PC-3 (cell line): ENCODE measurements at places on chromosomes 6 and 20. TPM values are rescaled to one million over a fixed set of nuclear protein-coding genes. Genes with fewer than 3 reads are reported as not detected.
A peak's percentile ranks its signal among the peaks of the same experiment; 100 is the strongest.

The TMEM63B gene
- 23.6 and 26.9 TPM in 2 replicates for total RNA-seq

DNA sequence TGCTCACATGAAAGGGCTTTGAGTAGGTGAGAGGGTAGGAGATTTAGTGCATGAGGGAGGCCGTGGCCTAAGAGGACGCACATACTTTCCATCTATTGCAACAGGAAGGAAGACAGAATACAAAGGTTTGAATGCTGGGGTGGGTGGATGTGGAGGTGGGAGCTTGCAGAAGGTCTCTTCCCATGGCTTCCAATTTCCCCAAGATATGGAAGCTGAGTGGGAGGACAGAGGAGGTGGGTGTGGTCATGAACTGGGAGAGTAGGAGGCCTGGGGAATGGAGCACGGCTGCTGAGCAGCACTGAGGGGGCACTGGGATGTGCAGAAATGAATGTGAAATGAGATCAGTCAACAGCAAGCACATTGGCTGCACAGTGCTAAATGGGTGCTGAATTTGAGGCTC, 70.3 kb downstream of the SCML4 start:
- peaks cover 32% of the 10 kb centered on the region for H3K27me3 ChIP-seq
- H3K4me3 ChIP-seq = no peak overlapping the region
- H3K4me1 ChIP-seq = no peaks in the 10 kb centered on the region
- H3K27ac ChIP-seq = no peak overlapping the region
- H3K36me3 ChIP-seq = no peaks in the 10 kb centered on the region

DNA sequence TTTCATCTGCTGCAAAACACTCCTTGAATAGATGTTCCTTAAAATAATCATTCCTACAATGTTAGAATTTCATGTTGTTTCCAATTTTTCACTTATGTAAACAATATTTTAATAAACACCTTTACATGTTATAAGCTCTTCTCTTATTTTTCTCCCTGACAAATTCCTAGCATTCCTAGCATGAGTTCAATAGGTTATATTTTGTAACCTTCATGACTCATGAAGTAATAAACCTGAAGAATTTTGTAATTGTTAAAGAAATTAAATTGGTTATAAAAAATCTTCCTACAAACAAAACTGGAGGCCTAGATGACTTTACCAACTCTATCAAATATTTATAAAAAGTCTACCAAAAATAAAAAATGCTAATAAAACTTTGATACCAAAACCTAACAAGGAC, 66.3 kb downstream of the NT5E start:
- H3K27me3 ChIP-seq = no peaks in the 10 kb centered on the region
- H3K27ac ChIP-seq = no peak overlapping the region
- peaks cover 10% of the 10 kb centered on the region for H3K4me1 ChIP-seq
- H3K36me3 ChIP-seq = peaks cover 22% of the 10 kb centered on the region
- H3K4me3 ChIP-seq = no peak overlapping the region

The TENT5A gene
- total RNA-seq = 5.6 and 6.4 TPM in 2 replicates

The SLC24A3 gene
- 0.11 TPM in 1 of 2 replicates, not detected in the other for total RNA-seq

The RPS10 gene
- total RNA-seq = 2,227 and 3,060 TPM in 2 replicates

DNA sequence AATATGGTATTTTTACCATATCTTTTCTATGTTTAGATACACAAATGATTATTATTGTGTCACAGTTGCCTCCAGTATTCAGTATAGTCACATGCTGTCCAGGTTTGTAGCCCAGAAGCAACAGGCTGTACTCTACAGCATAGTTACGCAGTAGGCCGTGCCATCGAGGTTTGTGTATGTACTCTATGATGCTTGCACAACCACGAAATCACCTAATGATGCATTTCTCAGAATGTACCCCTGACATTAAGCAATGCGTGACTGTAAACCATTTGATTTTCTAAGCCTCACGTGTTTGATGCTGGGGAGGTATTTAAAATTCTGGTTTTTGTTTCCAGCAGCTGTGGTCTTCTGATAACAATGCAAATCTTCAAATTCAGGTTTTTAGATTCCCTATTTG, 207.6 kb downstream of the UST start:
- peaks cover 15% of the 10 kb centered on the region for H3K4me1 ChIP-seq
- H3K27ac ChIP-seq = no peak overlapping the region
- no peaks in the 10 kb centered on the region for H3K36me3 ChIP-seq
- H3K27me3 ChIP-seq = no peaks in the 10 kb centered on the region
- no peak for DNase-seq
- H3K4me3 ChIP-seq = no peak overlapping the region

- H3K4me1 ChIP-seq = peaks cover 62% of the 10 kb centered on the region
- DNase-seq = peak; percentile 72
These were observed 60.7 kb downstream of the SYNJ2 start for GRCh38 chr6:158042245-158042798.

DNA sequence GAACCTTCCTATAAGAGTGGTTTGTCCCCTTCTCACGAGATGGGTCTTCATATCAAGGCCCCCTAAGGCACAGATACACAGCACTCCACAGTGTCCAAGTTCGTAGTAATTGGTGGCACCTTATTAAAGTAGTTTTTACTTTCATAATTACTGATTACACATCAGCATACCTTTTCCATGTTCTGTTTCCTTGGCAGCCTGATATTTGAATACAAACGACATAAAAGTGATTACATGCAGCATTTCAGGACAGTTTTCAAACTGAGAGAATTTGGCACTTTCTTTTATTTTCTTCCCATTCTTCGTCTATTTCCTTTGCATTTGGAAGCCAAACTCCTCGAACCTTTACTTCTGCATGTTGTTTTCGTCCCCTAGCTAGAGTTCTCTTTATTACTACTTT, 139.7 kb downstream of the MTHFD1L start:
- H3K27me3 ChIP-seq = no peaks in the 10 kb centered on the region
- peaks cover 16% of the 10 kb centered on the region for H3K4me1 ChIP-seq
- DNase-seq = no peak
- no peaks in the 10 kb centered on the region for H3K36me3 ChIP-seq
- peak overlapping the region; percentile 87 for H3K27ac ChIP-seq
- H3K4me3 ChIP-seq = no peak overlapping the region

- peaks cover 4% of the 10 kb centered on the region; the same call in 1 of the 2 replicates for H3K36me3 ChIP-seq
- H3K27ac ChIP-seq = no peak overlapping the region
- H3K27me3 ChIP-seq = no peaks in the 10 kb centered on the region
- no peak overlapping the region for H3K4me3 ChIP-seq
- no peak for DNase-seq
These were observed 243.5 kb downstream of the GMPR start for GRCh38 chr6:16481697-16482399.

GRCh38 chr20:63313349-63314014, 20.5 kb downstream of the COL20A1 start:
- H3K36me3 ChIP-seq = no peaks in the 10 kb centered on the region
- no peaks in the 10 kb centered on the region for H3K4me1 ChIP-seq
- no peak overlapping the region for H3K4me3 ChIP-seq
- no peak overlapping the region for H3K27ac ChIP-seq
- DNase-seq = no peak
- H3K27me3 ChIP-seq = peaks cover 4% of the 10 kb centered on the region; the same call in 1 of the 2 replicates

DNA sequence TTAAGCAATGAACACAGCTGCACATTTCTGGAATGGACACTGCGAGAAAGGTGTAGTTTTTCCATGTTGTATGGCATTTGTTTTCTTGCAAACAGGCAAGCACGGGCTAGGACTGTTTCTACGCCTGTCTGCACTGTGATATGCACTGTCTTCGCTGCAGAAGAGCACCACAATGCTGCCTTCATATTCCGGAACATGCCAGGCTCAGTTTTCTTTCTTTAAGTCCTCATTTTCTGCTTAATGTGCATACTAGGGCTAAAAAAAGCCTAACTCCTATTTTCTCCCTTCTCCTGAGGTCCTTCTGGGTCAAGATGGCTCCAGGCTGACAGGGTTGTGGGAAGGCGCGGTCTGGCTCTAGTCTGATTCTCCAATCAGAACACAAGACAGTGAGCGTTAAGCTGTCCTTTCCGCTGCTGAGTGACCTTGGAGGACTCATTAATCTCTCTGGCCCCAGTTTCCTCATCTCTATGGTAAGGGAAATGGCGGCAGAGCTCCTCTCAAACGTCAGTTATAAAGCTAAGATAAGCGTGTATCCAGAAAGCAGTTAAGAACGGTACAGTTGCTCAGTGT, 379.9 kb downstream of the C6orf118 start:
- H3K4me1 ChIP-seq = no peaks in the 10 kb centered on the region
- H3K27ac ChIP-seq = no peak overlapping the region
- DNase-seq = no peak
- H3K36me3 ChIP-seq = no peaks in the 10 kb centered on the region
- H3K27me3 ChIP-seq = no peaks in the 10 kb centered on the region
- no peak overlapping the region for H3K4me3 ChIP-seq

DNA sequence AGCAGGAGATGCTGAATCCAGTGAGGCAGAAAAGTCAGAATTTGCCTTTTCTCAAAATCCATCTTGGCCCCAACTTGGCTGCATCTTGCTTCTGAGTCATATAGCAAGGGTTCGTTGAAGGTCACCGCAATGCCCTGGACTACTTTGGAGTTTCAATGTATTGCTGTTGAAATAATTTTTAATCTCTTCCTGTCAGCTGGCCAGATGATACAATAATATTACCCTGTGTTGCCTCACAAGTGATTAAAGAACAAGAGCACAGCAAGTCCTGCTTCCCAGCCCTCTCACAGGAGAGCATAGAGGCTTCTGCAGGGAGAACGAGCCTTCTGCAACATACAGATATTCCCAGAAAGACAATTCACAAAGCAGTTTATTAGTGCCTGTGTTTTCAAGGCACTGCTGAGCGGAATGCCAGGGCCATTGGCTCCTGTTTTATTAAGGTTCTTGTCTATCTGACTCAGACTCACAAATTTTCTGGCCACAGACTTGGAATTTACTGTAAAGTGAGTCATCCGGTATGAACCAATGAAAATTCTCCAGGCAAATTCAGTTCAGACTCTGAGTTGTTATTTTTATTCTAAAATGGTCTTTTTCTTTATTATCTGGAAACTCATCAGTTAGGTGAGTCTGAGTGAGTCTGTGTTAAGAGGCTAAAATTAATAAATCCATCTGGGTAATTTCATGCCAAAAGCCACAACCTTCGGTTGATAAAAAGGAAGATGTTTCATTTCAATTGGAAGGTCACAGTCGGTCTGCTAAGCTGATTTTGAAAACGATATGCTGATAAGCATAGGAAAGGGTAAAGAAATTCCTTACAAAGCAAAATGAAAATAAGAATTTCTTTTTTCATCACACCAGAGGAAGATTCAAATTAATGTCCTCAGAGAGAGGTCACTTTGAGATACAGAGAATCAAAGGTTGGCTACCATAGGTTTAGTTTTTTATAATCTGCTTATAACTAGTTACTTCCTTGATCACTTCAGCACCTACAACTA, 289.4 kb upstream of the STXBP5 start:
- no peaks in the 10 kb centered on the region for H3K36me3 ChIP-seq
- DNase-seq = peak; percentile 90
- no peaks in the 10 kb centered on the region for H3K27me3 ChIP-seq

GRCh38 chr6:154071236-154071635, 32.2 kb downstream of the OPRM1 start:
- no peak overlapping the region for H3K27ac ChIP-seq
- no peaks in the 10 kb centered on the region for H3K4me1 ChIP-seq
- no peak for DNase-seq
- H3K4me3 ChIP-seq = no peak overlapping the region
- H3K36me3 ChIP-seq = no peaks in the 10 kb centered on the region
- no peaks in the 10 kb centered on the region for H3K27me3 ChIP-seq

The THBD gene
- total RNA-seq = 3.1 and 4.5 TPM in 2 replicates

DNA sequence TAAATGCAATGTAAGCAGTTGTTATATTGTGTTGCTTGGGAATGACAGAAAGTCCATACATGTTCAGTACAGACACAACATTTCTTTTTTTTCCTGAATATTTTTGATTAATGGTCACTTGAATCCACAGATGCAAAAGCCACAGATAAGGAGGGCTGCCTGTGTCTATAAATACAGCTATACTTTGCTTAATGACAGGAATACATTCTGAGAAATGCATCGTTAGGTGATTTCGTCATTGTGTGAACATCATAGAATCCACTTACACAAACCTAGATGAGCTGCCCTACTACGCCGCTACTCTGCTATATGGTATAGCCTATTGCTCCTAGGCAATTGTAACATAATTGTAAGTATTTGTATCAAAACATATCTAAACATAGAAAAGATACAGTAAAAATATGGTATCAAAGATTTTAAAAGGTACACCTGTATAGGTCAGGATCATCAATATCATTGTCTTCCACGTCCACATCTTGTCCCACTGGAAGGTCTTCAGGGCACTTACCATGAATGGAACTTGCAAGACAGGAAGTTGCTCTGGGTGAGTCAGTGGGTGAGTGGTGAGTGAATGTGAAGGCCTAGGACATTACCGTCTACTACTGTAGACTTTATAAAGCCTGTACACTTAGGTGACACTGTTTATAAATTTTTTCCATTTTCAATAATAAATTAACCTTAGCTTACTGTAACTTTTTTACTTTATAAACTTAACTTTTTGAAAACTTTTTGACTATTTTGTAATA, 27.9 kb upstream of the POPDC3 start:
- peak overlapping the region; percentile 94; the same call in 1 of the 2 replicates for H3K27ac ChIP-seq
- peaks cover 55% of the 10 kb centered on the region for H3K4me1 ChIP-seq
- no peaks in the 10 kb centered on the region for H3K36me3 ChIP-seq
- H3K27me3 ChIP-seq = no peaks in the 10 kb centered on the region

The TBP gene
- total RNA-seq = 12.8 and 15.7 TPM in 2 replicates

- H3K27ac ChIP-seq = peak overlapping the region; percentile 95
- H3K4me3 ChIP-seq = peak overlapping the region; percentile 45; the same call in 1 of the 2 replicates
- H3K27me3 ChIP-seq = no peaks in the 10 kb centered on the region
These were observed 26.1 kb downstream of the TXLNB start for GRCh38 chr6:139265512-139266190.

GRCh38 chr6:116568111-116568510, 3.2 kb upstream of the RWDD1 start:
- no peak overlapping the region for H3K27ac ChIP-seq
- H3K36me3 ChIP-seq = no peaks in the 10 kb centered on the region
- peaks cover 13% of the 10 kb centered on the region for H3K4me1 ChIP-seq
- no peak for DNase-seq

The NHSL1 gene
- total RNA-seq = 4.8 and 6.1 TPM in 2 replicates

The MATN4 gene
- total RNA-seq = 0.33 TPM in 1 of 2 replicates, not detected in the other

The SLC22A7 gene
- total RNA-seq = not detected in 2 replicates

The PRR18 gene
- total RNA-seq = not detected in 2 replicates

DNA sequence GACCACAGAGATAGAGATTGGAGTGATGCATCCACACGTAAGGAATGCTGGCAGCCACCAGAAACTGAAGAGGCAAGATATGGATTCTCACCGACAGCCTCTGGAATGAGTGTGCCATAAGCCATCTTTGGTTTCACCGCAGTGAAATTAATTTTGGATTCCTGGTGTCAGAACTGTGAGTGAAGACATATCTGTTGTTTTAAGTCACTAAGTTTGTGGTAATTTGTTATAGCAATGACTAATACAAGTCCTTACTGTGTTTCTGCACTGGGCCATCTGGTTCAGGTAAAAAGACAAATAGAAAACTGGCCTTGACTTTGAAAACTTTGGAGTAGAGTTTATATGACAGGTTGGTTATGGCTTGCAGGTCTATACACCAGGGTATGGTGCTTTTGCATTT, 261.9 kb downstream of the PHF3 start:
- peaks cover 14% of the 10 kb centered on the region for H3K4me1 ChIP-seq
- peak; percentile 9 for DNase-seq
- no peak overlapping the region for H3K4me3 ChIP-seq

DNA sequence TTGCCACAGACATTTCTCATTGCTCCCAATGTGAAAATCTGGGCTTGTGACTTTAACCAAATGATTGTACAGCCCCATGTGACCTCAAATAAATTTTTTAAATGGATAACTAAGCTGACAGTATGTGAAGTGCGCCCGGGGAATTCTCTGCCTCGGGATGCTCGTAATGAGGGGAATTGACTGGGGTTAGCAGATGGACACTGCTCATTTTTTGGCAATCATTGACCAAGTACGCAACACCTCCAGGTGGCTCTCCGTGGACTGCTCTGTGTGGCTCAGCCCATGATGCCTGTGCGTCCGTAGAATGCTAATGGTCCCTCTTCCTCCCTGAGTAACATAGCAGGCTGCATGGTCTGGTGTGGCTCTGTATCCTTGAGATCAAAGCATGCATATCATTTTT, 42.4 kb downstream of the FARS2 start:
- H3K4me1 ChIP-seq = peaks cover 22% of the 10 kb centered on the region
- no peaks in the 10 kb centered on the region for H3K27me3 ChIP-seq
- DNase-seq = no peak
